ENCODE measurements at places on chromosomes 12 and 14. TPM values are rescaled to one million over a fixed set of nuclear protein-coding genes. Genes with fewer than 3 reads are reported as not detected.

Gene SLC5A8
- polyA plus RNA-seq, result not detected

Gene IGFBP6
- 25.1 TPM for polyA plus RNA-seq

Gene KRT3
- polyA plus RNA-seq, result not detected

Gene ASB2
- 2.7 TPM for polyA plus RNA-seq

Gene HOXC6
- polyA plus RNA-seq, result 5.1 TPM

Gene GUCY2C
- polyA plus RNA-seq, result 0.55 TPM

Gene PPHLN1
- 66.6 TPM for polyA plus RNA-seq

Gene RBM23
- 125 TPM for polyA plus RNA-seq

Gene NUAK1
- polyA plus RNA-seq, result 8.9 TPM

Gene MMP19
- polyA plus RNA-seq, result 12.1 TPM

Gene NPAS3
- 0.69 TPM for polyA plus RNA-seq

All from right lung (tissue), 10 donors.